ENCODE measurements at places on chromosomes 7 and 10.

GRCh38 chr10:52040486-52040885, 273.6 kb upstream of the DKK1 start:
- no peaks in the 10 kb centered on the region for H3K4me1 ChIP-seq
- no peak overlapping the region for H3K4me3 ChIP-seq
- DNase-seq: no peak

- H3K4me1 ChIP-seq: no peaks in the 10 kb centered on the region
- no peak overlapping the region for H3K27ac ChIP-seq
- no peak for DNase-seq
- H3K36me3 ChIP-seq: no peaks in the 10 kb centered on the region
- H3K4me3 ChIP-seq: no peak overlapping the region
These were observed 424.3 kb downstream of the RPS24 start for GRCh38 chr10:78457804-78458482.

GRCh38 chr10:4661511-4662255, 164.3 kb upstream of the AKR1E2 start:
- H3K36me3 ChIP-seq: no peaks in the 10 kb centered on the region
- H3K27me3 ChIP-seq: no peaks in the 10 kb centered on the region
- peaks cover 12% of the 10 kb centered on the region for H3K4me1 ChIP-seq

- no peak overlapping the region for H3K27ac ChIP-seq
- H3K27me3 ChIP-seq: no peaks in the 10 kb centered on the region
- H3K4me1 ChIP-seq: no peaks in the 10 kb centered on the region
- no peak for DNase-seq
- no peak overlapping the region for H3K4me3 ChIP-seq
These were observed 269.7 kb upstream of the SORCS1 start for GRCh38 chr10:107434201-107434600.

DNA sequence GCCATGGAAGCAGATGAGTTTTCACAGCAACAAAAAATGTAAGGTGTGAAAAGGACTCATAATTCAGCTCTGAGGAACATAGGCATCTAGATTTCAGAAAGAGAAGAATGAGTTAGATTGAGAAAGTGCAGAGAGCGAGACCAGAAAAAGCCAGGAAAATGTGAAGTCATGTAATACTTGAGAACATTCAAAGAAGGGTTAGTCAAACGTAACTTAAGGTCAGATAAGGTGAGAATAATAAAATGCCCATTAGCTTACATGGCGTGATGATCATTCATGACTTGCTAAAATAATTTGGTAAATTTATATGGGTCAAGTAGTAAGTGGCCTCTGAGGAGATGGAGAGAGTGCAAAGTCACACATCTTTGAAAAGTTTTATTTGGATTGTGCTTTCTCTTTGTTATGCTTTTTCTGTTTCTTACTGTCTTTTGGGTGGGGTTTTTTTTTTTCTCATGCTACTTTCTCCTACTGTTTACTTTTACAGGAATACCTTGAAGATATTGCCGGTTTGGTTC, 271.8 kb upstream of the NRG3 start:
- H3K4me1 ChIP-seq: no peaks in the 10 kb centered on the region
- no peaks in the 10 kb centered on the region for H3K27me3 ChIP-seq
- no peaks in the 10 kb centered on the region for H3K36me3 ChIP-seq
- no peak for DNase-seq
- H3K27ac ChIP-seq: no peak overlapping the region

GRCh38 chr10:3901370-3901769, 116.4 kb upstream of the KLF6 start:
- H3K27ac ChIP-seq: no peak overlapping the region
- DNase-seq: no peak
- no peaks in the 10 kb centered on the region for H3K36me3 ChIP-seq
- peaks cover 9% of the 10 kb centered on the region for H3K4me1 ChIP-seq
- H3K27me3 ChIP-seq: no peaks in the 10 kb centered on the region
- H3K4me3 ChIP-seq: no peak overlapping the region

DNA sequence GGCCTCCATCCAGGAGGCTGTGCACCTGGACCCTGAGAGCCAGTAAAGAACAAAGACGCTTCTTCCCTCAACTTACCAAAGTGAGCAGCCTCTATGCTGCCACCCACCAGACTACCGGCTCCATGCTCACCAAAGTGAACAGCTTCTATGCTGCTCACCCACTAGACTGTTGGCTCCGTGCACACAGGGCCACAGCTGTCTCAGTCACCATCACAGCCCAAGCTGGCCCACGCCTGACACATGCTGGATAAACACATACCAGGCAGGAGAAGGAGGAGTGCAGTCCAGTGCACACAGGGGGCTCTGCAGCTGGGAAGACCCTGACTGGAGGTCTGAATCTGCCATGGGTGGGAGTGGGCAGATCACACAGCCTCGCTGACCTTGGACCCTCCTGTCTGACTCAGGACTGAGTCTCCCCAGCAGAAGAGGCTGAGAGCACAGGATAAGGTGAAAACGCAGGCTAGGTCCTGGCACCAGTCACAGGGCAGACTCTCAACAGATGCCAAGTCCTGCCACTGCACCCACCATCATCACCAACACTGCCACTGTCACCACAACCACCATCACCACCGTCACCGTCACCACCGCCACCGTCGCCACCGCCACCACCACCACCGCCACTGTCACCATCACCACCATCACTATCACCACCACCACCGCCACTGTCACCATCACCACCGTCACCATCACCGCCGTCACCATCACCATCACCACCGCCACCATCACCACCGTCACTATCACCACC, 130.9 kb downstream of the MAD1L1 start:
- H3K4me3 ChIP-seq: no peak overlapping the region
- no peaks in the 10 kb centered on the region for H3K36me3 ChIP-seq
- no peak for DNase-seq
- no peak overlapping the region for H3K27ac ChIP-seq

Data from upper lobe of right lung (tissue), 1 donor.